ENCODE measurements at places on chromosomes 1 and 21.

DNA sequence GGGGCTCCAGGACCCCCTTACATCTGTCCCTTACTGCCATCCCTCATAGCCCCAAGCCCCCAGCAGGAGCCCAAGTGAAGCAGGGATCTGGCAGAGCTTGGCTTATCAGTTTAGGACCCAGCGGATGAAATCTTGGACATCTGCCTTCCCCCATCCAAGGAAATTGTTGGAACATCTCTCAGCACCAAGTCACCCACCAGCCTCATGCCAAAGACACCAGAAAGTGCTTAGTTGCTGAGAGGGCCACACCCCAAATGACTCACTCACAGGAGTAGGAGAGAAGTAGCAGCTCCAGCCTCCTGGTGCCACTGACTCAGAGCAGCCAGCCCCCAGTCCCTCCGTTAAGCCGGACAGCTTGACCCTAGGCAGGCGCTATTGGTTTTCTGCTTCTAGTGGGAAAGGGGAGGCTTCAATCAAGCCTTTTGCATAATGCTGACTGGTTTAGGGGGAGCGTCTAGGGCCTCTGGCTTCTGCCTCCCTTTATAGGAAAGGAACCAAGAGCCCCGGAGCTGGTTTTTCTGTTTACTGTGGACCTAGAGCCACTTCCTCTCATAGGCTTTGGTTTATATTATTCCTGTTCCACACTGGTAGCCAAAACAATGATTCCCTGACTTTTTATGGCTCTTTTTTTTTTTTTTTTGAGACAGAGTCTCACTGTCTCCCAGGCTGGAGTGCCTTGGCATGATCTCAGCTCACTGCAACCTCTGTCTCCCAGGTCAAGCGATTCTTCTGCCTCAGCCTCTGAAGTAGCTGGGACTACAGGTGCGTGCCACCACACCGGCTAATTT is 114.2 kb upstream of the IPO9 start:
- peak; percentile 78 for DNase-seq

DNA sequence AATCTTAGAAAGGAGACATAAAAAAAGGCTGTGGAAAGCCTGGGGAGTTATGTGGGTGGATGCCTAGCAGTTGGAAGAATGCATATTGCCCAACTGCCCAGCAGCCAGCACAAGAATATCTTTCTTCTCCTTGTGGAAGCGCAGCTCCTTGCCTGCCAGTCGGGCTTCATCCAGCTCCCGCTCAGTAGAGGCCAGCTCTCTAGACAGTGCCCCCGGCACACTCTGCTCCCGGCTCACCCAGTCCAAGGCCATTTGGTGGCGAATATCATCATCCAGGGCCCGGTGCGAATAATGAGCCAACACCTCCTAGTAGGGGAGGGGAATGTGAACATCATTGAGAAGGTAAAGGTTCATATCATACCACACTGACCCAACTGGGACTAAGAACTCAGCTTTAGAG is 9.0 kb upstream of the RBM8A start:
- no peak for DNase-seq

- DNase-seq: no peak
Measured at GRCh38 chr1:54487571-54488050, 60.4 kb upstream of the ACOT11 start.

DNA sequence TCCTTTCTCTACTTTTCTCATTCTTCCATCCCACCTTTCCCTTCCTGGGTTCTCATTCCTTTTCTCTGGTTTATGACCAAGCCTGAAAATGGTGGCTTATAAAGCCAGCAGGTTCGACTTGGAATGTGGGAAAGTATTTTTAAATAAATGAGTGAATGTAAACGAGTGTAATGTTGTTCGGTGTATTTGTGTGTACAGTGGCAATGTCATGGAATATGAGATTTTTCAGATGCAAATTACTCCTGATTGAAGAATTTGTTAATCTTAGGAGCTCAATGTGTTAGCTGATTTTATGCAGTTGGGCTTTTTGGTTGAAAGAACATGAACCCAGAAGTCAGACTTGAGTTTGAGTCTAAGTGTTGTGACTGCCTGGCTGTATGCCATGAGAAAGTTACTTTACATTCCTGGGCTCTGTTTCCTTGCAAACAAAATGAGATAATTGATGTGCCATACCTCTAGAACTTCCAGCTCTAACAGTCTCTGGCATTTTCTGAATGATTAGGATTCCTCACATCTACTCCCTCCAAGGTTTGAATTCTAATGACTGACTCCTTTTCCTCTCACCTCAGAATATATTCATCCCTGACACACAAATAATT is 6.6 kb downstream of the SGIP1 start:
- no peak for DNase-seq

DNA sequence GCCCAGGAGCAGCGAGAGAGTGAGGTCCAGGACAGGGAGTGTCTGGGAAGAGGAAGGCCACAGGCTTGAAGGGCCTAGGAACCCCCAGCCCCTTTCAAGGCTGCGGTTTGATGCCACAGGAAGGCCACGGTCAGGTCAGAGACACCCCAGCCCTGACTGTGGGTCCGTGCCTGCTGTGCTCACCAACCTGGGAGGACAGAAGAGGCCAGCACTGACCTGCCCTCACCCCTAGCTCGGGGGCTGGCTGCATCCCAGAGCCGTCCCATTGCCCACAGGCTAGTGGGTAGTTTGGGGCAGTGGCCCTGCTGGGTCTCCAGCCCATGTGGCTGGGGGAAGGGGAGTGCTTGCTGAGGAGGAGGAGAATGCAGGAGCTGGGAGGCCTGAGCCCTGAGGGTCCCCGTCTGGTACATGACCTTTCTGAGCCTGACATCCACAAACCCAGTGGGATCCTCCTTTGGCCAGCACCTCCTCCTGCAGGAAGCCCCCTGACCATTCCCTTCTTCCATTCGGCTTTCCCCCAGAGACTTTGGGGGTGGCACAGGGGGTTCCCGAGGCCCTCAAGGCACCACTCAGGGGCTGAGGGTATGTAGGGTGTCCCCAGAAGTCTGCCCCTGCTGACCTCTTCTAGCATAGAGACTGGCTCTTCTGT is 54.3 kb downstream of the WNT9A start:
- no peak for DNase-seq

DNA sequence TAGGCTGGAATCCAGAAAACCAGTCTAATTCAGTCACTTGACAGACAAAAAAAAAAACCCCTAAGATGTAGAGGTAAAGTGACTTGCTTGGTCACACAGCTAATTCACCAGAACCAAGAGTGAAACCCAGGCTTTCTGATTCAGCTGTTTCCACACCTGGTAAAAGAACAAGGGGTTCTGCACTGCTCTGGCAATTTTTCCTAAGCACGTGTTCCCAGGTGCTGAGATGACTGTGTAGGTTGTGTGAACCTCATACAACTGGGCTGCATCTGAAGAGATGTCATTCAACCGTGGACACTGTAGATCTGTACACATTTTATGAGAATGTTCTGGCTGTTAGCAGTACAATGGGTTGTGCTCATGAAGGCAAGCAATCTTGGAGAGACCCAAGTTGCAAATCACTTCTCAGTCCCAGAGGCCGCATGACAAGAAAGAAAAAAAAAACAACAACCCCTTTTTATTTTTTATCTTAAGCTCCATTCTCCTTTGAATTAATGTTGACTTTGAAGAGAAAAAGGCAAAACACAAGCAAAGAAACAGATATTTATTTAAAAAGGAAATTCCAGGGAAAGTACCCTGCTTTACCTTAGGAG is 95.4 kb downstream of the INTS7 start:
- DNase-seq: no peak

GRCh38 chr1:20160034-20160433 is 20.9 kb downstream of the PLA2G2F start:
- DNase-seq: no peak

DNA sequence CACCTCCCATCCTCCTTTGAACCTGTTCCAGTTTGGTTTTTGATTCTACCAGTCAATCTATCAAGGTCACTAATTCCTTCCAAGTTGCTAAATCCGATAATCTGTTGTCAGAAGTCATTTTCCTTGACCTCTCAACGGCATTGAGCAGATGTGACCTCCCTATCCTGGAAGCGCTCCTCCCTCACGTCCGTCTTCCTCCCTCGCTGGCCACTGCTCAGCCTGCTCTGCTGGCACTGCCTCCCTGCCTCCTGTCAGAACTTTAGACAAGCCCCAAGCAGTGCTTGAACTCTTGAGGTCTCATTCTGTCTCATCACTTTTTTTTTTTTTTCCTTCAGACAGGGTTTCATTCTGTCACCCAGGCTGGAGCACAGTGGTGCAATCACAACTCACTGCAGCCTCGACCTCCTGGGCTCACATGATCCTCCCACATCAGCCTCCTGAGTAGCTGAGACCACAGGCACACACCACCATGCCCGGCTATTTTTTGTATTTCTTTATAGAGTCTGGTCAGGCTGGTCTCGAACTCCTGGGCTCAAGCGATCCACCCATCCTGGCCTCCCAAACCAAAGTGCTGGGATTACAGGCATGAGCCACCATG is 4.4 kb upstream of the ACOT7 start:
- no peak for DNase-seq

- no peak for DNase-seq
Measured at GRCh38 chr1:15229707-15230131, 17.3 kb upstream of the FHAD1 start.

DNA sequence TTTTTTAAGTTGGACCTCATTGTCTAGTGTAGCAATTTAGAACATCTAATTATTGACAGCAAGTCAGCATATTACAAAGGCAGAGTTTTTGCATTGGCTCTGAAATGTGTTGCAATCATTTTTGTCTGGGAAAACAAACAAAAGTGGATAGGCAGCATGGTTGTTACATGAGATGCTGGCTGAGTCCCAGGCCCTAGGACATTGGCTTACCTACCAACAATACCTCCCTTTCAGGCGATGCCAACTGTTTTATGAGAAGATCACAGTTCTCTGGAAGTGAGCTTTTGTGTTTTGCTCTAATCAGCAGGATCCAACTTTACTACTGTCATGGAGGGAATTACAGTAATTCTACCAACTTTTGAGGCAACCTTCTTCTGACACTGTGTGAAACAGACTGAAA is 71.5 kb upstream of the CXADR start:
- DNase-seq: no peak

DNA sequence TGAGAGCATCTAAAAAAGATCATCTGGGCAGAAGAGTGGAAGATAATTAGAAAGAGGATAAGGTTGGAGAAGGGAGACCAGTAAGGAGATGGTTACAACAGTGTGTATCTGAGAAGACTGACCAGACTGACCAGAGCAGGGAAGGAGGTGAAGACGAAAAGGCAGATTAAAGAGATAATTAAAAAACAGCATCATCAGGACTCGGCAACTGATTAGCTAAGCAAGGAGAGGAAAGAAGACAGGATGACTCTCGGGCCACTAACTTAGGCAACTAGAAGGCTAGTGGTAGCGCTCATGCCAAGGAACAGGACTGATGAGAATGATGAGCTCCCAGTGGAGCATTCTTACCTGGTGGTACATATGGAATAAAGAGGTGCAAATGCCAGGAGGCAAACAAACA is 3.9 kb downstream of the RBM34 start:
- DNase-seq: no peak

- no peak for DNase-seq
Measured at GRCh38 chr1:87203904-87204303, 124.8 kb upstream of the LMO4 start.

DNA sequence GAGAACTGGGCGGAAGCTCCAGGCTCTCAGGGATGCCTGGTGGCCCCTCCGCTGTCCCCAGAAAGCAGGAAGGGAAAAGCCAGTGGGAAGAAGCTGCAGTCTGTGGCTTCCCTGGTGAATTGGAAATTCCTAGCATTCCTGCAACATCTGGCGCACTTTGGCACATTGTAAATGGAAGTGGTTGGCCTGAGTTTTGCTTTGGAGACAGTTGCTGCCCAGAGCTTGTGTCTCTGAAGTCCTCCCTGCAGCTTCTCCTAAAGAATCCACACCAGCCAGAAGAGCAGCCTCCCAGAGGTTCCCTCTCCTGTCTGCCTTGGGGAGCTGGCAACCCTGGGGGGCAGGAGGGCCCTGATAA is 48.2 kb downstream of the ARHGEF10L start:
- DNase-seq: peak; percentile 37

DNA sequence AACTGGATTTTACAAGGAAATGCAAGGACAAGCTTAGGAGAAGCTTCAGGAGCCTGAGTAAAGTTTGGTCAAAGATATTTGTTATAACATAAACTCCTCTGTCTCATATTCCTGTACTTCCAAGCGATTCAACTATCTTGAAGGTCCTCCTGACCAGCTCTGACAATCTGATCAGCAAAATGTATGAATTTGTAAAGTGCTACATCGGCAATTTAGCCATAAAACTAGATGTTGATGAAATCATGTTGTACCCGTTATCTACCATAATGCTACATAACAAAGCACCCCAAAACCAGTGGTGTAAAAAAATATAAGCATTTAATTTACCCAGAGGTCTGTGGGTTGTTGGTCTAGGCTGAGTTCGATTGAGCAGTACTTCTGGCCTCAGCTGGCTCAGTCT is 19.5 kb upstream of the KRTAP11-1 start:
- no peak for DNase-seq

DNA sequence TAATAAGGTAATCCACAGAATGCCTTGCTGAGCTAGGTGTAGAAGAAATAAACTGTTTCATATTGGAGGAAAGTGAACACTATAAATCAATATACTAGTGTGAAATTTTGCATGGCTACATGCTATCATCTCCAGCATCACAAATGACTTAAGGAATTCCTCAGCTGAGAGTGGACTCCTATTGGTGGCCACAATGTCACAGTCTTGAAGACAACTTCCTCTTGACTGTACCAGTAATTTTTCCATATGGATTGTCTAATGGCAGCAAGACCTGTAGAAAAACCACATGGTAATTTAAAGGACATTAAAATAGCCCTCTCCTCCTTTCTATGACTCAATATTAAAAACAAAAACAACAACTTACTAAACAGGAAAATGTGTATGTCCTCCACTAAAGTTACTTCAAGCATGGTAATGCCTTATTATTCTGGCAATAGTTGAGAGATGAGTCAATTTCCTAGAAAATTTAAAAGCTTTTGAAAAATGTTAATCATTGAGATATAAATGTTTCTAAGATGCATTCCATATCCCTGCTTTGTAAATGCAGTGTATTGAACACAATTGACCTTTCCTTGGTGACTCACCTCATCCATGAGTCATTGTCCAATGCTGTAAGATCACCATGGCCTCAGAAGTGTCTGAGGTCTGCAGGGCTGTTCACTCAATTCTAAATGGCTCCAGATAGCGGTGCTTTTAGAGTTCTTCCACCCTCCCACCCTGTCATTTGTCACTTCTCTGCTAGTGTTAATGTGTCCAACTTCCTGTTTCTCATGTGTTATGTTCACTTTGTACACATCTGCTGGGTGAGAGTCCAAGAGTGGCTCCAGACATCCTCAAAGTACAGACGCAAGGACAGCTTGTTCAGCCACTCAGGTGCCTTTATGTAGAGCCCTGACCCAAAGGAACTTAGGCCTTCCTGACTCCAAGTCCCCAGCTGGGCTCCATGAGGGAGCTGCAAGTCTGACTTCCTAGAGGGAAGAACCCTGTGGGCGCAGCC is 32.8 kb upstream of the DNASE2B start:
- DNase-seq: no peak

GRCh38 chr1:105373681-105374080 is 1624.0 kb downstream of the AMY1C start:
- DNase-seq: no peak
